ENCODE measurements at places on chromosomes 13 and 19.
A peak's percentile ranks its signal among the peaks of the same experiment; 100 is the strongest.

DNA sequence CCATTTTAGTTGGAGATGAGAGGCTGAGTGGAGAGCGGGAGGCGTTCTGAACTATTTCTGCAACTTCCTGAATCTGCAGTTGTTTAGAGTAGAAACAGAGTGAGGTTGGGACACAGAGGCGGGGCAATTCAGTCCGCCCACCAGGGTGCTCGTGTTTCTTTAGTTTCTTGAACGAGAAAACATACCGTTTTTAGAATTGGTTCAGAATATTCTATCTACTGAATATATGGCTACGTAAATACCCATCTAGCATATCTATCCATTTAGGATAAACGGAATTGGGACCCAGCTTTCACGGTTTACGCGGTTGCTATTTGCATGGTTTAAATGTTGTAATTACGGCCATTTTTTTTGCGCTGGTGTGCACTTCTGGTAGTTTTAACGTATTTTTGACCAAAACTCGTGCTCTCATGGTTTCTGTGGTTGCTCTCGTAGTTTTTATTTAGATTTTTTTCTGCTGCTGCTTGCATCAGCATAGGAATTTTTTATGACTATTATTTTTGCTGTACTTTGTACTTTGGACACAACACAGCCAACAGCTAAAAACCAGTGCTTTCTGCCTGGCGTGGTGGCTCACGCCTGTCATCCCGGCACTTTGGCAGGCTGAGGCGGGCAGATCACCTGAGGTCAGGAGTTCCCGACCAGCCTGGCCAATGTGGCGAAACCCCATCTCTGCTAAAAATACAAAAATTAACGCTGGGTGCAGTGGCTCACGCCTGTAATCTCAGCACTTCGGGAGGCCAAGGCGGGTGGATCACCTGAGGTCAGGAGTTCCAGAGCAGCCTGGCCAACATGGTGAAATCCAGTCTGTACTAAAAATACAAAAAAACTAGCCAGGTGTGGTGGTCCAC, 32.7 kb downstream of the TIMM13 start:
- no peak for DNase-seq

DNA sequence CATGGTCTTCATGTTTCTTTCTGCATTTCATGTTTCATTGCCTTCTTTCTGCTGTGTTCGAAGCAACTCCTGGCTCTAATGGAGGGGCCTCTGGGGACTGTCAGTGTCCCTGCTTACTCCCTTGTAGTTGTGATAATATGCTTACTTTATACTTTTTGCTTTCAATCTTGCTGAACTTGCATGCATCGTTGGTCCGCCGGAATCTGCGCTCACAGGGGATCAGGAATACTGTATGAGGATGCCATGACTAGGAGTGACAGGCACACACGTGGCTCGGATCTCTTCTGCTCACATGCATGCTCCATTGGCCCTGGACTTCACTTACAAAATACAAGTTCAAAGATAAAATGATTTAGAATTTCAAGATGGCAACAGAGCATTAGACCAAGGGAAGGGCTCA, 108.8 kb downstream of the SIPA1L3 start:
- DNase-seq, result no peak

DNA sequence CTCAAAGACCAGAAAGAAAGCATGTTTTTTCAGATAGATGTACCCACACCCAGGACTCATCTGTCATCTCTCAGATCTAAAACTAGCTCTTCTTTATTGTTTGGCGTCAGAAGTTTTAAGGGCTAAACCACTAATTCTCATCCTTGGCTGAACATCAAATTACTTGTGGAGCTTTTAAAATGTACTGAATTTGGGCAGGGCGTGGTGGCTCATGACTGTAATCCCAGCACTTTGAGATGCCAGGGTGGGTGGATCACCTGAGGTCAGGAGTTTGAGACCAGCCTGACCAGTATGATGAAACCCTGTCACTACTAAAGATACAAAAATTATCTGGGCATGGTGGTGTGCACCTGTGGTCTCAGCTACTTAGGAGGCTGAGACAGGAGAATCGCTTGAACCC, 47.4 kb downstream of the RCBTB2 start:
- no peak for DNase-seq

DNA sequence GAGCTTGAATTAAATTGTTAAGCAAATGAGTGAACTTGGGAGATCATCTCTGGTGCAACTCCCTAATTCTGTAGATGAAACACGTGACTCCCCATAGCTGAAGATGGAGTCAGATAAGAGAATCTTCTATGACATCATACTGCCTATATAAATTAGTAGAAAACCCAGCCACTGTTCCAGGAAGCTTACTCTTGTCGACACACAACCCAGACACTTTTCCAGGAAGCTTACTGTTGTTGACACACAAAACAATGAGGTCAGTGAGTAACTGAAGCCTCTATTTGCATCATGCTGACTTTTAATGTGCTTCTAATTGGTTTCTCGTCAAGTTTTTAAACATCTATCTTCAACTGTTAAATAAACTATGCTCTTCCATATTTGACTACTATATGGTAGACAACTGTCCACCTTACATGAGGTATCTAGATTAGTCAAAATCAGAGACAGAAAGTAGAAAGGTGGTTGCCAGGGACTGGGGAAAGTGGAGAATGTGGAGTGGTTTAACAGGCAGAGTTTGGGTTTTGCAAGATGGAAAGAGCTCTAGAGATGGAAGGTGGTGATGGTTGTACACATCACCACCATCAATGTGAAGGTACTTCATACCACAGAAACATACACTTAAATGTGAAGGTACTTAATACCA, 168.2 kb downstream of the FGF14 start:
- DNase-seq, result no peak

DNA sequence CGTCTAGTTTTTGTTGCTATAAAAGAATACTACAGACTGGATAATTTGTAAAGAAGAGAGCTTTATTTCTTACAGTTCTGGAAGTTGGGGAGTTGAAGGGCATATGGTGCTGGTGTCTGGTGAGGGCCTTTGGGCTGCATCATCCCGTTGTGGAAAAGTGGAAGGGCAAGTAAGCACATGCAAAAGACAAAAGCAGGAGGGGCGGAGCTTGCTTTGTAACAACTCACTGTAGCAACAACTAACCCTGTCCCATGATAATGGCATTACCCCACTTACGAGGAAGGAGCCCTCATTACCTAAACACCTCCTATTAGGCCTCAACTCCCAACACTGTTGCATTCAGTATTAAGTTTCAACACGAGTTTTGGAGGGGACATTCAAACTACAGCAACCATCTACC, 7.2 kb upstream of the DNAJC15 start:
- DNase-seq, result no peak

DNA sequence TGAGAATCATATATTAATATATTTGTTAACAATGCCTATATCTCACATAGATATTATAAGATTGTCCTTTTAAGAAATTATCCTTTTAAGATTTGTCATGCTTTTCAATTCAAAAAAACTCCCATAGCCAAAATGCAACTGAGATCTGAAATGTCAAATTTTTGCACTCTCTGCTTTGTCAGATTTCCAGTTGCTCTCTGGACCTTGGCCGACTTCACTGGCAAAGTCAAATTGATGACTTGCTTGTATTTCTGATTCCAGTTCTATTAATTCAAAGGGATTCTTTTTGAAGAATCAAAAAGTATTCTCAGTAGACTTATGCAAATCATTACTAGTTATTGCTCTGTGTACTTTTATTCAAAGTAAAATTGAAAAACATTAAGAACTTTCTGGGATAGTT, 101.2 kb upstream of the SCEL start:
- no peak for DNase-seq

DNA sequence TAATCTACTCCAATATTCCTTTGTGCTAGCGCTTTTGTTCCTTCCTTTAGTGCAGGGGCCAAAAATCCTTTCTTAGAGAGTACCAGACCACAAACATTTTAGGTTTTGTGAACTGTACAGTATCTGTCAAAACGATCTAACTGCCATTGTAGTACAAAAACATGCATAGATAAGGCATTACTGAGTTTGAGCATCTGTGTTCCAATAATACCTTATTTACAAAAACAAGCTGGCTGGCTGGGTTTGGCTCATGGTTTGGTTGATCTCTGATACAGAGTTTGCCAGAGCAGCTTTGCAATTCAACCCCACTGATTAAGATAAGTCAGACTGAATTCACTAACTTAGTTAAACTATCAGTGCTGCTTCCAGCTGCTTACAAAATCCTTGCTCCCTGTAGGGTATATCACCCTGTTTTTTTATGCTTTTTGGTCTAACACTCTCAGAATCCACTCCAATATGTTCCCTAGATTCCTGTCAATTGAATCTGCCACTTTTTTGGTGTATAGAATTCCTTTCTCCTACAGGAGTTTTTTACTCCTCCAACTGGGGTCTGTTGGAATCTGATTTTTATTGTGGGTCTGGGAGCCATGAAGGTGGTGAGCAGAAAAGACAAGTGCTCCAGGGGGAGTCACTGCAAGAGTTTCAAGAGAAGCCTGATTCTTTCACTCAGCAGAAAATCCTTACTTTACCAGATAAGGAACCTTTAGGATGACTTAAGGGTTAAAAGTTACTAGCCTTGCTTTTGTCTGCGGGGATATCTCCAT, 1399.4 kb downstream of the EFNB2 start:
- no peak for DNase-seq

DNA sequence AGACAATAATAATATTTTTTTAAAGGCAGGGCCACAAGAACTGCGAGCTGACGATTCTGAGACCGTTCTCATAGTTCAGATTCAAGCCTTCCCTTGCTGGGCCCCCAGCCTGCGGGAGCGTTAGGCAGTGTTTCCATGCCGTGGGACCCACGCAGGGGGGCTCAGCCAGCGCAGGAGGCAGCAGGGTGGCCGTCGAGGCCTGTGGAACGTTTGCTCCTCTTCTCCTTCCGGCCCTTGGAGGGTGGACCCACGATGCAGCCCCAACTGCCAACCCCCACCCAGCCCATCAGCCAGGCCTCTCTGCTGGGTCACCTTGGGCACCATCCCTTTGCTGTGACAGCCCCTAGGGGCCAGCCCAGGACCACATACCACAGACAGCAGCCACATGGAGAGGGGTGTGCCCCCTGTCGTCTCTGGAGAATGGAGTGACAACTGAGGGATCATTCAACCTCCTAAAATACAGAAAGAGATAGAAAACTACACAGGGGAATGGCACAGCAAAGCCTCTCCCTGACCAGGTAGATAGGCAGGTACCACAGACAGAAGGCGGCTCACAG, 46.8 kb downstream of the PDCD5 start:
- DNase-seq, result no peak

GRCh38 chr13:39918620-39919236, 263.3 kb downstream of the COG6 start:
- no peak for DNase-seq

GRCh38 chr13:27375686-27376326, 48.6 kb upstream of the GTF3A start:
- DNase-seq, result peak; percentile 56

DNA sequence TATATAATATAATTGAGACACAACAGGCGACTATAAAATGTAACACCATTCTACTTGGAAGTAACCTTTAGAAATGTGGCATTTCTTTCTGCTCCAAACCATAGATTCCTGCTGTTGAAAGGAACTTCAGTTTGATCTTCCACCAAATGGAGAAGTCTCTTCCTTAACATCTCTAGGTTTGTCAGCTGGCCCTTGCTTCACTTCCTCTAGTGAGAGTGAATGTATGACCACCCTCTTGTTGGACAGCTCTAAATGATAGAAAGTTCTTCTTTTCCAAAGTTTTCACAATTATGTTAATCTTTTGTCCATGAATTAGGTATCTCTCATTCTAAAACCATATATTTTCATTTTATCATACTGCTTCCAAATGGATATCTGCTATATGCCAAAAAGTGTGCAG, 13.8 kb upstream of the COG6 start:
- no peak for DNase-seq

DNA sequence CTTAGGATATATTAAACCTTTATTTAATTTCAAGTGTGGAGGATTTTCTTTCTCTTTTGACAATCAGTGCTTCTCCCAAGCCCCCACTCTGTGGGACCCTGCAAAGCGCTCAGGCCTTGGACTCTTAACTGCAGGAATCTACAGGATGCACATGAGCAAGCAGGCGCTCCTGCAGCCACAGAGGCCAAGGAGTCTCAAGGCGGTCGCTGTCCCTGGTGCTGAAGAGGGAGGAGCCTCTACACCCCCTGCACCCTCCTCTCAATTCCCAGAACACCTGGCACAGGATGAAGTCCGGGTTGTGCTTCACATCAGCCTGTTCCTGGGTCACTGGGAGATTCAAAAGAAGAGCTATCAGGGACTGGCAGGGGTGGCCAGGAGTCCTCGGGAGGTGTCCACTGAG, 13.5 kb downstream of the OR10H4 start:
- DNase-seq, result no peak

All from activated naive CD4-positive, alpha-beta T cell treated with anti-CD3 and anti-CD28 coated beads, Interleukin-2, amount 50 U/mL, for 16 hours (primary cell).